ENCODE measurements at places on chromosomes 11 and 22.

DNA sequence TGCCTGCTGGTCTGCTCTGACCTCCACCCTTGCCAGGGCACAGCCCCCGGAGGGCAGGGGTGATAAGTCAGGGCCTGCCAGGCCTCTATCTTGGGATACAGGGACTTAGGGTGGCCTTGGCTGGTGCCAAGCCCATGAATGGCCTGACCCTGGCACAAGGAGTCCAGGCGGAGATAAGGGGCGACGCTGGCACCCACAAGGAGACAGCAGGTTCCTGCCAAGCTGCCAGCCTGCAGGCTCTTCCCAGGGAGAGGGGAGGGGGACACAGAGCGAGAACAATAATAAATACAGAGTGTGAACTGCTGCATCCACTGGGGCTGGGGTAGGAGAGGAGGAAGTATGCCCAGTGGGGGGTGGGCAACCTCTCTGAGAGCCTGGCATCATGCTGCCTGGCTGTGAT lies 978 bp downstream of the CSDC2 start:
- DNase-seq = no peak

GRCh38 chr11:126930091-126930841 lies 70.3 kb downstream of the KIRREL3 start:
- no peak for DNase-seq

- DNase-seq = peak; percentile 18
These were observed 15.8 kb downstream of the TOLLIP start for GRCh38 chr11:1293619-1294015.

- no peak for DNase-seq
These were observed 247.1 kb downstream of the TBC1D22A start for GRCh38 chr22:47009304-47010101.

- no peak for DNase-seq
These were observed 5.8 kb downstream of the MRPL23 start for GRCh38 chr11:1952806-1953482.

GRCh38 chr11:29184939-29185890 lies 831.6 kb downstream of the KCNA4 start:
- DNase-seq = no peak

DNA sequence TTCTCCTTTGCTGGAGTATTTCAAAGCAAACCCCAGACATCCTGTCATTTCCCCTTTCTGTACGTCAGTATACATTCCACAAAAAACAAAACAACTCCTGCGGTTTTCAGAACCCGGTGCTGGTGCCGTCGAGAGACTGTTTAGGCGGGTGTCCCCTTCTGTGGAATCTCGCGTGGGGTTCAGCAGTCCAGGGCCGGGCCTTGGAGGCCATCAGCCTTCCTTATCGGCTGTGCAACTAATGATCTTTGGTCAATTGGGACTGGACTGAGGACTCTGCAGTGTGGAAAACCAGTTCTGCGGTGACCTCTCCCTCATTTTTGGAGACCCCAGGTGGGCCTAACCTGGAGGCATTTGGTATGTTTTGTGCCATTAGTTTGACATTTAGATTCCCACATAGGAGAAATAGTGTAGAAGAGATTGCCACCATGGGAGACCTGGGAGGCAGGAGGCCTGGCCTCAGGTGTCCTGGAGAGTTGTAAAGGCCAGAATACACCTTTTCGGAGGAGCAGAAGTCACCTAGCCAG lies 84.4 kb downstream of the TBC1D22A start:
- DNase-seq = no peak

GRCh38 chr11:64752175-64752970 lies 7.4 kb downstream of the PYGM start:
- no peak for DNase-seq

GRCh38 chr22:28394513-28395110 lies 285.0 kb downstream of the TTC28 start:
- no peak for DNase-seq

DNA sequence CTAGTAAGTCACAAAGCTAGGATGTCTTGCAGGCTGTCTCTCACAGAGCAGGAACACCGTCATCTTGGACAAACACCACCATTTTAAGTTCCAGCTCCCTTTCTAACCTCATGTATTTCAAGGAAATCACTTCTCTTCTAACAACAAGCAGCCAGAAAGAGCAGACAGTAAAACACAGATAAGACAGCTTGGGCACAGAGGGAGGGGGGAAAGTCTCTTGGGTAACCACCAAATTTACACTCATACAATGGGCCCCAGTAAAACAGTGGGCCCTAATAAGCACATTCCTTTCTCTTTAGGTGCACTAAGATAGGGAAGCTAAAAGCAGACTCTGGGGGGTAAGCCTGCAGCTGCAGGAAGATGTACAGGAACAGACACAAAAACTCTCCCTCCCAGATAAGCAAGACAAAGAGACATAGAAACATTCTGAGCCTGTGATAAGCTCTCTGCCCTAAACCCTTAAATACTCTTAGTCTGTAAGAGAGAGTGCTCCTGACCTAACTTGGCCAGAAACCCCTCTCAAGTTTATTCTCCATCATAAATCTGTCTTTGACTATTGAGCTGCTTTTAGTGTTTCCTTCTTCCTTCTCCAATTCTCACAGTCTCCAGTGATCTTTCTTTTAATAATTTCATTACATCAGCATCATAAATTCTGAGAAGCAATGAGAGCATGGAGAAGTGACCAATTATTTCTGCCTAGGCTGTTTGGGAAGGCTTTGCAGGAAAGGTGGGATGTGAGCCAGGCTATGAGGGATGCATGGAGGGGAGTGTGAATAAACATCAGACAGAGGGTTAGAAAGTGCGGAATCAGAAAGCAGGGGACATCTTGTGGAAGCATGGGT lies 7.4 kb downstream of the OR10D3 start:
- no peak for DNase-seq

DNA sequence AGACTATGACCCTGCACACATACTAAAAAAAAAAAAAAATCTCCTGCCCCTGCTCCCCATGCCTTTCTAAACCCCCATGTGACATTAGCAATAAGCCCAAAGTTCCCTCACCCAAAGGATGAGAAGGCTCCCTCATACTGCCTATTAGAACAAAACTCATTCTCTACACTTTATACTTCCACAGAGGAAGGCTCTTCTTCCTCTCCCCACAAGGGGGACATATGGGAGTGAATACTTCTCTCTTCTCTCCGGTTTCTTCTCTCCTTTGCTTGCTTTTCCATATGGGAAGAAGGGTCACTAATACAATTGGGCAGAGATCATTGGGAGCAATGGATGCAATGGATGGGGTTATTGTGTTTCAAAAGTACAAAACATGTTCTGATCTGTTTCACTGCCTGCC lies 3.3 kb downstream of the OR52L1 start:
- DNase-seq = no peak

Data from stimulated activated CD4-positive, alpha-beta T cell treated with anti-CD3 and anti-CD28 coated beads, Interleukin-4, amount 100 ng/mL, for 1 hour (primary cell).